ENCODE measurements at places on chromosomes 7 and 10.

- DNase-seq: no peak
Observed at GRCh38 chr10:14669576-14669975, 105.1 kb downstream of the FAM107B start.

GRCh38 chr10:70785190-70785589, at the start of gene TBATA:
TBATA (minus strand) TSS chr10:70785377; CDS start chr10:70783379, 1,998 bp downstream.
- no peak for DNase-seq

- no peak for DNase-seq
Observed at GRCh38 chr10:7209458-7209857, 201.4 kb downstream of the SFMBT2 start.

GRCh38 chr7:30545791-30546555, 41.3 kb upstream of the GGCT start:
- no peak for DNase-seq

DNA sequence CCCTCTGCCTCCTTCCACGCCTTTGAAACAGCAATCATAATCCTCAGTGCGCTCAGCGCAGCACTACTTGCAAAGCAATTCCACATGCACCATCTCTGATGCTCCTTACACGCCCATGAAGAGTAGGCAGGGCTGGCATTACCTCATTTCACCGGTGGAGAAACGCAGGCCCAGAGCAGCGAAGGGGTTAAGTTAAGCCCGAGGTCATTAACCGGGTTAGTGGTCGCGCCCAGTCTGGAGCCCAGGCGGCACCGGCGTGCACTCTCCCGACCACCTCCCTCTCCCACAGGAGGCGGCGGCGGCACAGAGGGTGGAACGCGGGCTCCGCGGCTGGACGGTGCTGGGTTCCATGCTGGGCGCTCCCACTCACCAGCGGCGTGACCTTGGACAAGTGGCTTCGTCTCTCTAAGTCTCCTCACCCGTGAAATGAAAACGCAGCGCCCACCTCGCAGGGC, 515 bp downstream of the FASTK start:
- peak; percentile 52 for DNase-seq

DNA sequence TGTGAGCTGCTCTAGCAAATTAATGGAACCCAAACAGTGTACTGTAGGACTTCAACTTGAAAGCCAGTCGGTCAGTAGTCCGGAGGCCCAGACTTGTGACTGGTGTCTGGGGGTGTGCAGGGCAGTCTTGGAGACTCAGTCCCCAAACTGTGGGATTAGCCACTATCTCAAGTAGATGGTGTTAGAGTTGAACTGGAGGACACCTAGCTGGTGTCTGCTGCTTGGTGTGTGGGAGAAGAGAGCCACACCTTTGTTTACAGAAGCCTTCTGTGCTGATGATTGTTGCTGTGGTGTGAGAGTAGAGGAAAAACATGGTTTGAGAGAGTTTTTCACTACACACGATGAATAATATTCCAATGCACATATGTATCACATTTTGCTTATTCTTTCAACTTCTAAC, 47.4 kb downstream of the CUL2 start:
- no peak for DNase-seq

DNA sequence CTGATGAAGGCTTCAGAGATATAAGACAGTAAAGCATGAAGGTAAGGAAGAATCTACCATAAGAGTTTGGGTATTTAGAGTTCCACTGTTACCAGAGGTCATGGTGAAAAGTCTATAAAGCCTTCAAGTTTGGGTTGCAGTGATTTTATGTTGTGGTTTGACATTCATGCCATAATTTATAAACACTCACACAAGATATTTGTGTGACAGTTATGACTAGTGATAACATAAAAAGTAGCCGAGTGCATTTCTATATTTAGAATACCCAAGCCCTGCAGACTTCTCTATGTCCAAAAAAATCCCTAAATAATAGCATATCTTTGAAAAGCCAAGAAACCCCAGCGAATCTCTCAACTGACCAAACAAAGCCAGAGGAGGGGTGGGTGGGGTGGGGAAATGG, 229.9 kb downstream of the CXCL12 start:
- DNase-seq: no peak

- DNase-seq: peak; percentile 61
Observed at GRCh38 chr7:127717502-127718339, 65.7 kb downstream of the SND1 start.

- peak; percentile 75 for DNase-seq
Observed at GRCh38 chr10:3948843-3949242, 163.8 kb upstream of the KLF6 start.

GRCh38 chr10:64523065-64523759, 1002.0 kb downstream of the REEP3 start:
- no peak for DNase-seq

- peak; percentile 33 for DNase-seq
Observed at GRCh38 chr7:17802056-17802455, 138.2 kb downstream of the SNX13 start.

DNA sequence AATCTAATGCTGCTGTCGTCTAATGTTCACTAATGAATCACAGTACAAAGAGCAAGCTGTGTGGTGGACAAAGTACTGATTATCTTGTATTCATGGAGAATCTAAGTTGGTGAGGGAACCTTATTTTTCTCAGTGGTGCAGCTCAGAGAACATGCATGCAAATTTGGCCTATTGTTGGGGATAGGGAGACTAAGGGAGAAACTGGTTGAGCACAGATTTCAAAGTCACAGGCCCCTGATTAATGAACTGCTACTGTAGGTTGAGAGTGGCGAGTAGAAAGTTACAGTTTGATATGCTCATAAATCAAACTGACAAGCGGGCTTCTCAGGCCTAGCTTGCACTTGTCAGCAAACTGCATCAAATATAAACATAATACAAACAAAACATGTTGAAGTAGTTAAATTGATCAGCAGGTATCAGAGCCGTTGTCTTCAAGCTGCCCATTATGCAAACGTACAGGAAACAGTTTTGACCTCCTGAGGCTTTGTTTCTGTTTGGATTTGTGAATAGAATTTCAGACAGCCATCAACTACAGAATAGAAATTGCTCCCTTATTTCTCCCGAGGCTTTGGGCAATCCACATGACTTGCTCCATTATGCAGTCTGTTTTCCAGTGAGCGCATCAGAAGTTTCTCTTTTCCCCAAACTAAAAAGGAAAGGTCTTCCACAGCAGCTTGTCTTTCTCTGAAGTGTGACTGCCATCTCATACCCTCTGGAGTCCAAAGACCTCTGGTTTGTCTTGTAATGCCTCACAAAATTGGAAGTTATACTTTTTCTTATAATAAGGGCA, 215.8 kb downstream of the FOXP2 start:
- DNase-seq: no peak

DNA sequence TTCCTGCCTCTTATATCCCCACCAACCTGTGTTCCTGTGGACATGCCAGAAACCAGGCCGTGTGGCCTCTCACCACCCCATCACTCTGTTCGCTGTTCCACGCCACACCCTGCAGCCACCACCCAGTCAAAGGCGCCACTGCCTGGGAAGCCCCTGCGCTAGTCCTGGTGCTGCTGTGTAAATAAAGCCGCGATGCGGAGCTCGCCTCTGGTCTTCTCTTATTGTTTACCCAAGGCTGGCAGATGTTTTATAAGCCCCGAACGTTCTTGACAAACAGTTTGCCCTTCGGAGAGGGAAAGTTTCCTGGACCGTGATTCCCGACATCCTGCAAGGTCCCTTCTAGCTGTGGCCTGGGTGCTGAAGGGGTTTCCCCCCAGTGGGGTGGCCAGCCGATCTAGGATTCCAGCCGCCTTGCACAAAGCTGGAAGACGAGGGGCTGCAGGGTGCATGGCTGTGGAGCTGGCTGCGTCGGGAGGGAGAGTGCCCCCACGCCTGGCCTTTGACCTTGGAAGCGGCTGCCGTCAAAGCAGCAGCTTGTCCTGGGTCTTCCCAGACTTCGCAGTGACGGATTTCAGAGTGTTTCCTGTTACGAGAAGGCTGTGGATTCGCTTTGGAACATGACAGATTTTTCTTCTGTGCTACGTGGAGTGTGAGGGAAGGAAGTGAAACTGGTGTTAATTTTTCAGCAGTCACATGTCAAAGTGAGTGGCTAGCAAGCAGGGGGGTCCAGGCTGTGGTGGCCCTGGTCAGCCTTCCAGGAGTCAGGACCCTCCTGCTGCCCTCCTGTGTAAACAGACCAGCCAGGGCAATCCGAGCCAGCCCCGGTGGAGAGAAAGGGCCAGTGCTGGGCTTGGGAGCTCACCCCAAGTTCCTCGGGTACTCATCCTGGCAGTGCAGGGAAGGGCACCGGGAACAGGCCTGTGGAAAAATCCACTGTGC, 61.6 kb downstream of the LHPP start:
- DNase-seq: no peak

GRCh38 chr10:34814223-34814912, 728 bp downstream of the PARD3 start:
- peak; percentile 66 for DNase-seq

GRCh38 chr10:90276894-90277475, 575.6 kb downstream of the KIF20B start:
- DNase-seq: no peak

- DNase-seq: no peak
Observed at GRCh38 chr7:155260498-155260872, 37.2 kb upstream of the INSIG1 start.

GRCh38 chr7:90570373-90570959, 25.7 kb upstream of the CDK14 start:
- peak; percentile 29 for DNase-seq

DNA sequence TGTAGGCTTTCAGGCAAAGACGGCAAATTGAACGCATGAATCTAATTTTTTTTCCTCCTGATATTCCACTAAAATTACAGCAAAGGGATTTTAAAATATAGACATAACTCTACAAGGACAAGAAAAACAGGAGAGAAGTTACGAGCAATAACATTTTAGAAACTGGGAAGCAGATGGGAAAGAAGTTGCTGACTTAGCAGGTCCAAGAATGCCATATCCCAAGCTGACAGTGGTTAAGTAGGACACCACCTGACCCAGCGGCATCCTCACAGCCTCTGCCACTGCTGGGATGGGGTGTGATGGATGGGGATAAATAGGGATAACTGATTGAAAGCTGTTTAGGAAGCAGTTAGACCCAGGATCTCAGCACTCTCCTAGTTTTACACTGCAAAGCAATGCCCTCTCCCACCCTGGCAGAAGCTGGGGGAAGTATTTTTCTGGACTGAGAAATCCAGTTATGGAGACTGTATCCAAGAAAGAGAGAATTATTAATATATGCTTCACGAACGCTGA, 99.3 kb upstream of the LEP start:
- no peak for DNase-seq

DNA sequence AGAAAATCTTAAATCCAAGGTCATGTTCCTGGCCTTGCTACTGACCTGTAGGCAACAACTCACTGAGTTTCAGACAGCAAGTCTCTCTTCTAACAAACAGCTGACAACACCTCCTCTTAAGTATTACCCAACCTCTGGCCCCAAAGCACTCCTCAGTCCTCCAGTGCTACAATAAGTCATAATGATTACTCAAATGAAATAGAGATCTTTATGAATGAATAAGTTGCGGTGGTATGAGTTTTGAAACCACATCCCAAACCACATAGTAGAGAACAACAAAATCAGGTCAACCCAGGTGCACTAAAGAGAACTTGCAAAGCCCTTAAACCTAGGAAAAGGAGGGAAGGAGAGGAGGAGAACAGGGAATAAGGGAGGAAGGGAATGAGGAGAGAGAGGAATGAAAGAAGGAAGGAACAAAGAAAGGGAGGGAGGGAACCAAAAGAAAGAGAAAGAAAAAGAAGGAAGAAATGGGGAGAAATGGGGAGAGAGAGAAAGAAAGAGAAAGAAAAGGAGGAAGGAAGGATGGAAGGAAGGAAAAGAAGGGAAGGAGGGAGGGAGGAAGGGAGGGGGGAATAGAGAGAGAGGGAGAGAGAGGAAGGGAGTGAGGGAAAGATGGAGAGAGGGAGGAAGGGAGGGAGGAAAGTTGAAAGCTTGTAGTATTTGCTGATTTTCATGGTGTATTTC, 142.8 kb upstream of the CALCR start:
- DNase-seq: peak; percentile 59

DNA sequence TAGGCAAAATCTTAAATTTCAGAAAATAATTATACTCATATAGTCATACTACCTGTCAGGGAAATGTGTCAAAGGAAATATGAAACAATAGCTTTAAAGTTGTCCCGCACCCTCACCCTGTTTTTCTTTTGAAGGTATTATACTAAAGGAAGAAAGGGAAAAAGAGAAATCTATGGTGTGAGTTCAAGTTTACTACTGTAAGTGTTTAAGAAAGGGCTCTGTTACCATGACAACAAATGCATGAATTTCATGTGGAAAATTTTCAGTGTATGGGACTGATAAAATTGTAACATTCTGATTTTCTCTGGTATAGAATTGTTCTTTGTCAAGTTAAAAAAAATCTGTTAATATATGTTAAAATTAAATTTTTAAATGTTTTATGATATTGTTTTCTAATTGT, 229.8 kb downstream of the ADK start:
- no peak for DNase-seq

DNA sequence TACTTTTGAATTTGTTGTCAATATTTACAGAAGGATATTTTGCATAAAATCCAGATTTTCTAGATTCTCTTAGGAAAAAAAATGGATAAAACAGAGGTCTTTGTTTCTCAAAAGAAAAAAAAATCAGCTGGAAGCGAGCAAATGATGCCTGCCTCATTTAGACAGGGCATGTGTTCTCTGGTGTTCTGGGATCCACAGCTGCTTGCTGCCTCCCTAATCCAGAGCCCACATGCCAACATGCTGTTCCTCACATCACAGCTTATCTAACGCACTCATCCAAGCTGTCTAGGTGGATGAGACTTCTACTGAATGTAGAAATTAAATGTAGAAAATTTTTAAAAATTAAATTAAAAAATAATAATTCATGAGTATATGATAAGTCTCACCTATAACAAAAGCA, 630.1 kb downstream of the SORCS1 start:
- no peak for DNase-seq

- peak; percentile 91 for DNase-seq
Observed at GRCh38 chr7:116218051-116218645, 7.8 kb downstream of the TES start.

- no peak for DNase-seq
Observed at GRCh38 chr10:3702569-3702968, 82.4 kb downstream of the KLF6 start.

Measured in ELR (cell line).